ENCODE measurements at places on chromosomes 16 and 17. TPM values are rescaled to one million over a fixed set of nuclear protein-coding genes. Genes with fewer than 3 reads are reported as not detected.

GRCh38 chr17:57898487-57899311 is 48.9 kb upstream of the MRPS23 start:
- H3K4me3 ChIP-seq, result no peak overlapping the region
- no peaks in the 10 kb centered on the region for H3K36me3 ChIP-seq
- H3K27me3 ChIP-seq, result no peaks in the 10 kb centered on the region
- peak overlapping the region; percentile 94 for H3K27ac ChIP-seq

GRCh38 chr16:14168146-14168545 is 97.0 kb downstream of the MRTFB start:
- H3K36me3 ChIP-seq, result no peaks in the 10 kb centered on the region
- H3K4me3 ChIP-seq, result no peak overlapping the region
- DNase-seq, result no peak
- no peaks in the 10 kb centered on the region for H3K4me1 ChIP-seq
- no peaks in the 10 kb centered on the region for H3K27me3 ChIP-seq

DNA sequence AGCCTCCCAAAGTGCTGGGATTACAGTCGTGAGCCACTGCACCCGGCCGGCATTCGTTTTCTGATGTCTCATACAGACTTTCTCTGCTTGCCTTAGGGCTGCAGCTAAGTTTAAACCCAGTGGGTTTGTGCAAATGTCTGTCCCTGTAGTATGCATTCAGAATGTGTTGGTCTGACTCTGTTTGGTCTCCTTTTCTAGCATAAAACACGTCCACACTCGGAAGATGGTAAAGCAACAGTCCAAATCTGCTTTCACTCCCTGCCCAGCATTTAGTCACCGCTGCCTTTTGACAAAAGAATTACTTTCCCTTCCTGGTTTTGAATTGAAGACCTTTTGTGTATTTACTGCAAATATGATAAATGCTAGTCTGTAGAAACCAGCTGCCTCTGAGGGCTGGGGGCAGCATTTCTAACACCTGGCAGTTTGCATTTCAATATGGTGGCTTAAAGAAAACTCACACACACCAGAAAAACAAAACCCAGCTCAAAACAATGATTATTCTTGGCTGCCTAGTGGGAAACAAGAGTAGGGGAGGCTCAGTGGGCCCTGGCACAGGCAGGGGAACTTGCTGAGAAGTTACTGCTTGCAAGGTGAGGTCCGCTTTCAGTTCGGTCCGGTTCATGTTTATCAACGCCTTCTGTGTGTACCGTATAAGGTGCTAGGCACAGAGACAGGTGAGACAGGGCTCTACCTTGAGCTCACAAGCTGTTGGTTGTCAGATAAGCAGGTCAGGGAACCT is 56.9 kb downstream of the MSI2 start:
- no peak for DNase-seq
- no peaks in the 10 kb centered on the region for H3K36me3 ChIP-seq
- H3K4me3 ChIP-seq, result no peak overlapping the region
- H3K4me1 ChIP-seq, result peaks cover 41% of the 10 kb centered on the region

DNA sequence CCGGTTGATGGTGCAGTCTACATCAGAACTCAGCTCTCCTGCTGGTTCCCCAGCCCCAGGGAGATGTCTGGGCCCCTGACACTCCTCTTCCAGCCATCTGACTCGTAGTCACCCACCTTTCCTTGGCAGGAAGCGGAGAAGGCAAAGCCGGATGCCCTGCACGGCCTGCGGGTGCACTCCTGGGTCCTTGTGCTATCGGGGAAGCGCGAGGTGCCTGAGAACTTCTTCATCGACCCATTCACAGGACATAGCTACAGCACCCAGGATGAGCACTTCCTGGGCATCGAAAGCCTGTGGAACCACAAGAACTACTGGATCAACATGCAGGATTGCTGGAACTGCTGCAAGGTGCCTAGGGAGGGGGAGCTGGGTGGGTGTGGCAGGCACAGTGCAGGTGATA is 12.7 kb downstream of the DRC7 start:
- H3K4me3 ChIP-seq, result no peak overlapping the region
- H3K27me3 ChIP-seq, result no peaks in the 10 kb centered on the region
- no peaks in the 10 kb centered on the region for H3K36me3 ChIP-seq
- no peak for DNase-seq
- no peak overlapping the region for H3K27ac ChIP-seq

- H3K27ac ChIP-seq, result no peak overlapping the region
- no peaks in the 10 kb centered on the region for H3K27me3 ChIP-seq
- peaks cover 8% of the 10 kb centered on the region for H3K4me1 ChIP-seq
- H3K4me3 ChIP-seq, result no peak overlapping the region
- peaks cover 9% of the 10 kb centered on the region for H3K36me3 ChIP-seq
Observed at GRCh38 chr16:85646976-85647375, 33.9 kb downstream of the GSE1 start.

OR3A2 gene
- 0.65 TPM for total RNA-seq

DNA sequence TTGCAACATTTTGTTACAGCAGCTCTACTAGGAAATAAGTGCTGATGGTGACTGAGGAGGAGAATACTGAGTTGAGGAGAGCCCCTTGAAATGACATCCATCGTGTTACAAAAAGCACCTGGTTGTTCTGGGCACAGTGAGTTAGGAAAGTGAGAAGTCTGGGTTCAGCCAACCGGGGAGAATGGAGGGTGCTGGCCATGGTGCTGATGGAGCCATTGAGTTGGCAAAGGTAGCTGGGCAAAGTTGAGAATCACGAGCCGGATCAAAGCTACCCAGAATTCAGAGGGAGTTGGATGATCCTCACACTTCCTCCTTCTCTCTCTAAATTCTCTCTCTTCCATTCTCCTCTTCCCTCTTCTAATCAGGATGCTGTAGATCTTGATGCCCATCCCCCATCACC is 35.0 kb upstream of the ASIC2 start:
- no peak overlapping the region for H3K4me3 ChIP-seq
- no peak for DNase-seq
- H3K4me1 ChIP-seq, result no peaks in the 10 kb centered on the region
- no peaks in the 10 kb centered on the region for H3K27me3 ChIP-seq
- H3K27ac ChIP-seq, result no peak overlapping the region

HEATR9 gene
- not detected for total RNA-seq

DNA sequence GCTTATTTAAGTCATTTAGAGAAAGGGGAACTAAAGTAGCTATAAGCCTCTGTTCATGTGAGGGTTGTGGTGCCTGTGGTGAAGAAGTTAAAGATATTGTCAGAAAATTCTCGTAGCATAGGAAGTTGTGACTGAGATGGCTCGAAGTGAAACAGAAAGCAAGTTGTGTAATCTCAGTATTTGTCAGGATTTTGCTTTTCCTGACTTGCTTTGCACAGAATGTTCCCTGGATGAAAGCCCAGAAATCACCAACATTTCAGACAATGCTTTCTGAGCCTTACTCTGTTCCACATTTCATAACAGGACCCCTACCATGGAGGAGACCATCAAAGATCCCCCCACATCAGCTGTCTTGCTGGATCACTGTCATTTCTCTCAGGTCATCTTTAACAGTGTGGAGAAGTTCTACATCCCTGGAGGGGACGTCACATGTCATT is 10.6 kb downstream of the CALCOCO2 start:
- H3K27ac ChIP-seq, result peak overlapping the region; percentile 91
- no peak for DNase-seq
- H3K36me3 ChIP-seq, result peaks cover 25% of the 10 kb centered on the region
- H3K4me1 ChIP-seq, result peaks cover 65% of the 10 kb centered on the region
- H3K4me3 ChIP-seq, result peak overlapping the region; percentile 33
- no peaks in the 10 kb centered on the region for H3K27me3 ChIP-seq

DNA sequence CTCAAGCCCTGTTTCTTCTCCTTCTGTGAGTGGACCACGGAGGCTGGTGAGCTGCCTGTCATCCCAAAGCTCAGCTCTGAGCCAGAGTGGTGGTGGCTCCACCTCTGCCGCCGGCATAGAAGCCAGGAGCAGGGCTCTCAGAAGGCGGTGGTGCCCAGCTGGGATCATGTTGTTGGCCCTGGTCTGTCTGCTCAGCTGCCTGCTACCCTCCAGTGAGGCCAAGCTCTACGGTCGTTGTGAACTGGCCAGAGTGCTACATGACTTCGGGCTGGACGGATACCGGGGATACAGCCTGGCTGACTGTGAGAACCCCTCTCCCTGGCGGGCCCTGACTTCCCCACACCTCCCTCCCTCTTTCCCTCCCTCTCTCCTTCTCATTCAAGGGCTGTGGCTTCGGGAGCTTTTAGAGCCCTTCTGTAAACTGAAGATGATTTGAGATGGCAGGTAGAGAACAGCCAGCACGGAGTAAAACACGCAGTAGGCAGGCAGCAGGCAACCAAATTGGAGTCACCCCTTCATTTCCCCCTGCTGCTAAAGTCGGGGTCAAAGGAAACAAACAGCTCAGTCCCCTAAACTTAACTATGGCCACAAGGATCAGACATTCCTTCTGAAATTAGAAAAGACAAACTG is 3.9 kb downstream of the SPACA3 start:
- no peak for DNase-seq
- H3K4me3 ChIP-seq, result no peak overlapping the region
- H3K4me1 ChIP-seq, result no peaks in the 10 kb centered on the region

ATAD5 gene
- 0.20 TPM for total RNA-seq

SHCBP1 gene
- 1.3 TPM for total RNA-seq

GNG13 gene
- not detected for total RNA-seq

GRCh38 chr16:80655751-80656150 is 115.0 kb downstream of the DYNLRB2 start:
- no peaks in the 10 kb centered on the region for H3K27me3 ChIP-seq
- no peaks in the 10 kb centered on the region for H3K36me3 ChIP-seq
- H3K27ac ChIP-seq, result no peak overlapping the region
